ENCODE measurements at places on chromosomes 12 and 14.

DNA sequence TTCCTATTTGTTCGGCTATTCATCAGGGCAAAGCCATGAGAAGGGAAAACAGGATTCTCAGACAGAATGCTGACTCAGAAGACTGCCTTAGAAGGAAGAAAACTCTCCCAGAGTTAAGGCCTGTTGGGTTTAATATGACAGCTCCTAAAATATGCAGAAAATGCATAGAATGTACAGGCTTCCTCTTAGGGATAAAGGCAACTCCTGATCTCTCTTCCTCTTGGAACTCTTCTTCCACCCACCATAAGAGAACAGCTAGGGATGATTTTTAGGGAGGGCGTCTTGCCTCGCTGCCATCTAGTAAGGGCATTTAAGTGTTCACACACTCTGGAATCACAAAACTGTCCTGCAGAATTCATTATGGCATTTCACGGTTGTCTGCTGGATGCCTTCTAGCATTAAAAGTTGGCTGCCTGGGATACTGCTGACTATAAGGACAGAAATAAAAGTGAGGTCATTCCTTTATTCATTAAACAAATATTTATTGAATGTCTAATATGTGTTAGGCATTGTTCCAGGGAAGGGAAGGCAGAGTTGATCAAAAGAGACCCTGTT is 73.7 kb downstream of the DCAF5 start:
- no peak for DNase-seq

GRCh38 chr14:104036212-104036611 is 49.3 kb upstream of the ASPG start:
- no peak for DNase-seq

DNA sequence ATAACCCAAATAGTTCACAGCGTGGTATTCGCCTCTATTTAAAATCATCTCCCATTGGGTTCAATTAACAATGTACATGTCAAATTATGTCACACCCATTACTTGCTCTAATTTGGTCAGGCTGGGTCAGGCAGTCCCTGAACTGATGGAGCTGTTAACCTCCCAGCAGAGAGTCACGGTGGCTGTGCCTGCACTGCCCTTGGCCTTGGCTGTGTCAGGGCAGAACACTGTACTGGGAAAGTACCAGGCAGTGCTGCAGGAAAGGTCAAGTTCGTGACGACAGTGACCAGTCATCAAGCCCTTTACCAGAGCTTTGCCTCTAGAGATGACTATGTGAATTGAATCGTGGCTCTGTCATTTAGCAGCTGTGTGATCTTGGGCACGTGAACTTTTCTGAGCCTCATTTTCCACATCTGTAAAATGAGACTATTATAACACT is 100.0 kb downstream of the ARF6 start:
- no peak for DNase-seq

DNA sequence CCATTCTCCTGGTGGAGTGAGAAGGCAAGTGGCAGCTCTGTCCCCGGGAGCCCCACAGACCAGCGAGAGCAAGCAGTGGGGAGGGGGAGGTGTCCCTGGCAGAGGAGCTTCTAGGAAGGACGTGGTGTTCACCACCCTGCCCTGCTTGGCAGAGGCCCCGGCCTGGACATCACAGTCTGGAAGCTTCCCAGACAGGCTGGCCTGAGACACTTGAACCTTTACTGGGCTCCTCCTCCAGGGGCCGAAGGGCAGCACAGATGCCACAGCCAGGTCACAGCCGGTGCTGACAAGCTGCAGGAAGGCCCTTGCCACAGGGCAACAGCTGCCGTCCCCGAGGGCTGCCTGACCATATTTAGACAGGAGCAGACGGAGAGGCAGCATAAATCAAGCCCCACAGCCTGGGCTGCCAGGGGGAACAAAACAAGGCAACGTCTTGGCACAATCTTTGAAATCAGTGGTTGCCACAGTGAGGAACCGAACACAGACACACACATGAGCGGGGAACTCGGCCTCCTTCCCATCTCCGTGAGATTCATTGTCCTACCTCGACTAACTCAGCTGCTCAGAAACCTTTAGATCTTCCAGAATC is 28.5 kb downstream of the PRIMA1 start:
- DNase-seq = no peak

DNA sequence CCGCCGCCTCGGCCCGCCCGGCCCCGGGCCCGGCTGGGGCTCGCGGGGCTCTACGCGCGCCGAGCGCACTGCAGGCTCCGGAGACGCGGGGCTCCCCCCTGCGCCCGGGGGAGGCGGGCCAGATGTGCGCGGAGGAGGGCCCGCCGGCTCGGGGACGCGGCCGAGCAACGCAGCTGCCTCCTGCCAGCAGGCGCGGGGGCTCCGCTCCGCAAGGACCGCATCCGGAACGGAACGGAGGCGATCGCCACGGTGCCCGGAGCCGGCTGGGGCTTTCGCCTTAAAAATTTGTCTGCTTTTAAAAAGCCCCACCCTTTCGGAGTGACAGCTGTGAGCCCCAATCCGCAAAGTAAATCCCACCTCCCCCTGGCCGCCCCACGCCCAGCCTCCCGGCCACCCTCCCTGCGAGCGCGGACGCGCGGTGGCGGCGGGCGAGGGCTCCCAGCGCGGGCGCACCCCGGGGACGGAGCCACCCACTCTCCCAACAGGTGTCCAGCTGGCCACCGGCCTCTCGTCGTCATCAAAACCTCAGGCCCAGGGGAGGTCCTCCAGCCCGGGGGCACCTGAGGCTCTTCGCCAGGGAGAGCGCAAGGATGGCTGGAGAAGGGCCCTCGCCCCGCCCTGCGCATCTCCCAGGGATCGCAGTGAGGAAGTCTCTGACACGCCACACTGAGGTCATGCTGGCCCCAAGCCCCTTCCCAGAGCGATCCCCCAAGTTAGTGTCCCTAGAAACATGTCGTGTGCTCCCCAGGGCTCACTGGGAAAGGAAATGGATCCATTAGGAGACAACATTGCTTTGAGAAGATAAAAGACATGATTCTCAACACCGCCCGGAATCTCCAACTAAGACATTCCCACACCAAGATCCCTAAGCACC is at the start of gene TMEM132D:
TSS of gene TMEM132D (minus strand) at position 70 of the 874 bp plus-strand sequence.
- DNase-seq = no peak

DNA sequence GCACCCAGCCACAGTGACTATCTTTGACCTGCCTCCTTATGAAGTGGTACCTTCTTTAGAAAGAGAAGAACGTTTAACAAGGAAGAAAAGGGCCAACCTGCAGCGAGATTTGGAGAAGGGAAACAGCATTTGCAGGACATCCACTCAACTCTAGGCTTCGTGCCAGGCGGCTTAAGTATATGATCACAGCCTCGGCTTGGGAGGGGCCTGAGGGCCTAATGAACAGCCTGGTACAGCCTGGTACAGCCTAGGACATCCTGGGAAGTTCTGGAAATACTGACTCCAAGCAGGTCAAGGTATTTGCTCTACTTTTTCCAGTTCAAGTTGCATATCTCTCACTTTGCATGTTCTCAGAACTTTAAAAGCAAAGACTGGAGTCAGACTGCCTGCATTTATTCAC is 16.1 kb downstream of the HCAR2 start:
- no peak for DNase-seq

DNA sequence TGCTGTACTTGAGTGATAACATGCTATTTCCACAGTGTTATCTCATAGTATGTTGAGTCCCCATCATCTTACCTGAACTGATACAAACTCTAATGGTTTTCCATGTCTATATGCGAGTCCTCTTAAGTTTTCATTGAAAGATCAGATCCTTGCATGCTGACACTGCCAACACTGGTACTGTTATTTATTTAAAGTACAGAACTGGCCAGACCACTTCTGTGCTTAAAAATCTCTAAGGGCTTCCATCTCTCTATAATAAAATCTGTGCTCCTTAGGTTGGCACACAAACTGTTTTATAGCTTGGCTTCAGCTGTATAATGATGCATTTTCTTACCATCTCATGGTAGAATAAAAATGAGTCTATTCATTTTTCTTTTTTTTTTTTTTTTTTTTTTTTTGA is 188.1 kb downstream of the ERC1 start:
- no peak for DNase-seq

DNA sequence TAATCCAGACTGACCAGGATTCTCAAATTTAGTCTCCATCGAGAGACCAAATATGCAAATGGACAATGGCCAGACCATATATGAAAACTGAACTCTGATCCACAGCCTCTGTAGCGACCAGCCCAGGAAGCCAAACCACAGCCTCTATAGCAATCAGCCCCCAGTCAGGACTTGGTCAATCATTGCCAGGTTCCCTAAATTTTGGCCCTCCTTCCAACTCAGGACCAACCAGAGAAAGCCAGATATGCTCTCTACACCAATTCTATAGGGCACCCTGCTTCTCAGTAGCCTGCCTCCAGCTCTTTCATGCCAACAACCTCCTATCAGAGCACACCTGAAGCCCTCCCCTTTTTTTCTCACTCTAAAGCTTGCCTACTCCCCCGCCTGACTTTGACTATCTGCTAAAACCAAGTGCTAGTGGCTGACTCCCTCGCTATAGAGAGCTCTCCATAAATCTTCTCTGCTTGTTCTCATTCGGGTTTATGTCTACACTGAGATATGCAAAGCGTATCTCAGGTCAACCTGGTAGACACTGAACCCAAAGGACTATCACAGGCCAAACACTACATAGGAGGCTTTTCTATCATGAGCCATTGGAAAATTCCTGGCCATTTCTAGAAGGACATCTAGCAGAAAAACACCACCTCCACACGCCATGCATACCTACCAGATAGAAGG is 110.5 kb upstream of the FUT8 start:
- DNase-seq = no peak

DNA sequence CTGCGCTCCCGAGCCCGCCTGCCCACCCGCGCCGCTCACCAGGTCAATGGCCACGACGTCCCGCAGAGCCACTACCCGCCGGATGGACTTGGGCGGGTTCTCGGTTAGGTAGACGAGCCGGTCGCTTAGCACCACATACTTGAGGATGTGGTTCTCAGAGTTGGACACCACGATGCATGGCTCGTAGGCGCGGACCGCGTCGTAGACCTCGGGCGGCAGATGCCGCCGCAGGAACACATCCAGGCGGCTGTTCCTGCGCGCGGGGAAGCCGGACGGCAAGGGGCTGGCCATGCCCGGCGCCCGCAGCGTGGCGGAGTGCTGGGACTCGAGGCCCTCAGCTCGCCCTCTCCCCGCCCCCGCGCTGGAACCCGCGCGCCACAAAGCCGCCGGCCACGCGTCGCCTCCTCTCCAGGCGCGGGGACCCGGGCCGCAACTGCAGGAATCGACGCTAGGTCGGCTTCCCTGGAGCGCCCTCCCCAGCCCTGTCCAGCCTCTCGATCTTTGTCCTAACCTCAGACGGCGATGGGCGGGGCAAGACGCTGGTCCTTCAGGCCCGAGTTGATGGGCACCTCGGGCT is at the start of gene C12orf56:
TSS of gene C12orf56 (minus strand) at position 484 of the 577 bp plus-strand sequence. CDS start at position 291, 193 bp downstream.
- no peak for DNase-seq
